ENCODE measurements at places on chromosomes 7 and 10.

DNA sequence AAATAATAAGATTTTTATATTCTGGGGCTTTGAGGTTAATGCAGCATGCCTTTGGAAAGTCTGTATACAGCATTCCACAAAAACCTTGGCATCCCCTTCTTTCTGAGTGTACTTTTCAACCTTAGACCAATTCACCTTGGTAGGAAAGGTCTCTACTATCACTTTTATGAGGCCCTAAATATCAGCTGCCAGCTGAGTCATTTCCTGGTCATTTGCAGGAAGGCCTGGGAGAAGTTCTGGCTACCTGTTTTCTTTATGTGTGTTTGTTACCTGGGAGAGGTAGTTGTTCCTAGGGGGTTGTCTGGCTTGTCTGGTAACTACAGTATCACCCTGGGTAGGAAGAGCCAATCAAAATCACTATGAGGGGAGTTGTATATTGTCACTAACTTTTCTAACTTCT, 4.1 kb downstream of the SPAM1 start:
- DNase-seq, result no peak

DNA sequence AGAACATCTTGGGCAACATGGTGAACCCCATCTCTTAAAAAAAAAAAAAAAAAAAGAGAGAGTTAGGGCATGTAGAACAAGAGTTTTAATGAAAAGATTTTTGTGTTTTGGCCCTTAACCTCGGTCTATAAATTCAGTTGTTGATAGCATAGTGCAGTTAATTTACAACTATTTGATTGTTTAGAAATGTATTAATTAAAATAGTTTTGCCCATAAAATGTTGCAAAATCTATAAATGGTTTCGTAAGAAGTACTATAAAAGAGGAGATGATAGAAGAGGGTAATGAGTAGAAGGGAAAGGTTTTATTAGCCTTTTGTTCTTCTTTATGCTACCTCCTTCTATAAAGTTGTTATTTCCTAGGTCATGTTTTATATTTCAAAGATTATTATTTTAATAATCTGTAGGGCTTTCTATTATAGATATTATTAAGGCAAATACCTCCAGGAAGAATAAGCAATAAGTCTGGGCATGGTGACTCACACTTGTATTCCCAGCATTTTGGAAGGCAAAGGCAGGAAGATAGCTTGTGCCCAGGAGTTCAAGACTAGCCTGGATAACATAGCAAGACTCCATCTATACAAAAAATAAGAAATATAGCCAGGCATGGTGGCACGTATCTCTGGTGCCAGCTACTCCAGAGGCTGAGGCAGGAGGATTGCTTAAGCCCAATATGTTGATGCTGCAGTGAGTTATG, 73.3 kb downstream of the MCU start:
- no peak for DNase-seq

- DNase-seq, result no peak
Observed at GRCh38 chr7:28688651-28689050, 269.5 kb downstream of the TRIL start.

DNA sequence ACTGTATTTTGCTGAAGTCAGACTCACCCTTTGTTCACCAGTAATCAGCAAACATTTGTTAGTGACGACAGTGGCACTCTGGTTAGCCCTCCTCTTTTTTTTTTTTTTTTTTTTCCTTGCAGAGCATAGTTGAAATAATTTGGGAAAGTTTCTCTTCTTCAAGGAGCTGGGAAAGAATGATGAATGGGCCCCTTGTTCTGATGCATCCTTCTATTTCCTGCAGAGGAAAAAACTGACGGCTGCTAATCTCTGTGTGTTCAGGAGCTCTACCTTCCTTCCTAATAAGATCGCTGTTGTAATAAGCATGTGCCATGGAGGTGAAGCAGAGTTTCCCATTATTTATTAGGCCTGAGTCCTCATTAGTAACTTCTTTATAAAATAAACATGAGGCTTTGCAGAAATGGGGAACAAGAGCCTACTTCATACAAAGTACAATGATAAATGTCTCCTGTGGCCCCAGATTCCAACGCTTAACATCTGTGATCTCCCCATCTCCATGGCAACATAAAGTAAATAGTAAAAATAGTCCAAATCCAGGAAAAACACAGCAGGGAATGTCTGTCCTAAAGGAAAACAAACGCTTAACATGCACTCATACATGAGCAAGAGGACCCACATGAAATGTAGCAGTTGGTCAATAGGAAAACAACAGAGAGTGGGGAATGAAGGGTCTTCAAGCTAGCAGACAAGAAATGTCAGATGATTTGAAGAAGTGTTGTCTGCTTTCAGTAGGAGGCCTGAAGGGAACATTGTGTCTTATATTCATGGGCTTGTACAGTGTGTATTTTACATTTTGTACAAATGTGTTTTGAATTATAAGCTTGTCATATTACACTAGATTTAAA, 59.1 kb upstream of the CALD1 start:
- no peak for DNase-seq

- no peak for DNase-seq
Observed at GRCh38 chr7:137953043-137953664, 48.7 kb downstream of the CREB3L2 start.

GRCh38 chr10:127441350-127442219, 107.5 kb upstream of the NPS start:
- DNase-seq, result no peak
